ENCODE measurements at places on chromosomes 4 and X. TPM values are rescaled to one million over a fixed set of nuclear protein-coding genes. Genes with fewer than 3 reads are reported as not detected.

GAGE13 gene
- total RNA-seq, result not detected

USP17L26 gene
- not detected for total RNA-seq

SSX4 gene
- not detected for total RNA-seq

PCDH18 gene
- total RNA-seq, result not detected

CSAG2 gene
- not detected for total RNA-seq

SULT1E1 gene
- not detected for total RNA-seq

KCTD8 gene
- not detected for total RNA-seq

- no peak overlapping the region for H3K27ac ChIP-seq
- H3K4me3 ChIP-seq, result no peak overlapping the region
- DNase-seq, result no peak
- H3K27me3 ChIP-seq, result no peaks in the 10 kb centered on the region
Measured at GRCh38 chr4:94523033-94523580, 71.4 kb downstream of the PDLIM5 start.

- H3K4me1 ChIP-seq, result peaks cover 13% of the 10 kb centered on the region
- no peaks in the 10 kb centered on the region for H3K36me3 ChIP-seq
- H3K27me3 ChIP-seq, result no peaks in the 10 kb centered on the region
- H3K27ac ChIP-seq, result no peak overlapping the region
- no peak overlapping the region for H3K4me3 ChIP-seq
Measured at GRCh38 chr4:26229974-26230373, 90.8 kb upstream of the RBPJ start.

GRCh38 chrX:7220121-7220520, 72.2 kb upstream of the PUDP start:
- no peaks in the 10 kb centered on the region for H3K36me3 ChIP-seq
- H3K27ac ChIP-seq, result no peak overlapping the region
- no peaks in the 10 kb centered on the region for H3K27me3 ChIP-seq

- H3K36me3 ChIP-seq, result peaks cover 5% of the 10 kb centered on the region
- peaks cover 10% of the 10 kb centered on the region for H3K4me1 ChIP-seq
- no peaks in the 10 kb centered on the region for H3K27me3 ChIP-seq
- no peak for DNase-seq
- no peak overlapping the region for H3K4me3 ChIP-seq
- no peak overlapping the region for H3K27ac ChIP-seq
Measured at GRCh38 chr4:13476915-13477314, 7.2 kb downstream of the RAB28 start.

GRCh38 chr4:8368998-8369397, 71.5 kb downstream of the ACOX3 start:
- no peak for DNase-seq
- no peak overlapping the region for H3K4me3 ChIP-seq
- H3K27me3 ChIP-seq, result no peaks in the 10 kb centered on the region
- no peaks in the 10 kb centered on the region for H3K4me1 ChIP-seq

DNA sequence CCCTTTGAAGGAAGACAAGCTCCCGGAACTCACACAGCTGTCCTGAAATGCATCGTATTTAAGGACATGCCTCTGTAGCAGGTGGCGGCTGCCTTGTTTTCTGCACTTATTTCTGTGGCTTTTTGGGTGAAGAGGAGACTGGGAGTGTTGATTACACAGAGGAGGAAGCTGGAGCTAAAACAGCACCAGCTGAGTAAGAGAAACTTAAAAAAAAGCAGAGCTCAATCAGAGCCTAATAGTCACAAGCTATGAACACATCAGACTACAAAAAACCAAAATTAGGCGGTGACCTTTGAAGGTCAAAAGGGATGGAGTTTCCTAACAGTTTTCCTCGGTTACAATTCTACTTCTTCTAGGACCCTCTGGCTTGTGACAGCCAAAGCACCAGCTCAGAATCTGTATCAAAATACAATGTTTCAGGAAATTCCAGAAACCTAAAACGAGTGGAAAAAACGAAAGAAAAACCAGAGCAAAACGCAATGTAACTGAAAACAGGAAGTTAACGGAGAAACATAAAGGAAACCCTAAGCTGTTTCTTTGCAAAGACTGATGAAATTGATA, 13.5 kb downstream of the PRKX start:
- H3K27ac ChIP-seq, result peak overlapping the region; percentile 91
- H3K36me3 ChIP-seq, result peaks cover 42% of the 10 kb centered on the region
- H3K4me3 ChIP-seq, result peak overlapping the region; percentile 82
- H3K4me1 ChIP-seq, result peaks cover 50% of the 10 kb centered on the region

- H3K27me3 ChIP-seq, result no peaks in the 10 kb centered on the region
- no peak overlapping the region for H3K27ac ChIP-seq
- H3K36me3 ChIP-seq, result no peaks in the 10 kb centered on the region
- no peak for DNase-seq
- no peaks in the 10 kb centered on the region for H3K4me1 ChIP-seq
Measured at GRCh38 chrX:12153741-12154140, 15.5 kb downstream of the FRMPD4 start.

GRCh38 chr4:78002260-78002659, 54.9 kb upstream of the FRAS1 start:
- H3K36me3 ChIP-seq, result no peaks in the 10 kb centered on the region
- DNase-seq, result no peak
- peaks cover 7% of the 10 kb centered on the region for H3K27me3 ChIP-seq
- no peak overlapping the region for H3K4me3 ChIP-seq

- H3K27me3 ChIP-seq, result peaks cover 16% of the 10 kb centered on the region
- no peak for DNase-seq
- H3K27ac ChIP-seq, result no peak overlapping the region
Measured at GRCh38 chrX:100700809-100701208, 31.1 kb downstream of the SYTL4 start.

DNA sequence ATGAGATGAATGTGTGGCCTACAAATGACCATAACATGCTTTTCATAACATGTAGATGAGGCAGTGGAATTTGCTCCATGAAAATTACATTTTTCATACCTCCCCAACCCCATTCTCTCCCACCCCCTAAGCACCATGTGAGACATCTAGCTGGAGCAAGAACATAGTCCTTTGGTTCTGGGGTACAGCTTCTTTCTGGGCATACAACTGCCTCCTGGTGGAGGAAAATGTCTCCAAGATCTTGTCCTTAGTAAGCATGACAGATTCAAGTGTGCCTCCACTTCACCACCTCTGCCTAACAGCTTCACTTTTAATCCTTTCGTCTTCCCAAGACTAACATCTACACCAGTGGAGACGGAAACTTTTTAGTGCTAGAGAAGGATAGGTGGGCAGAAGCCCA, 8.0 kb downstream of the EXOC1L start:
- H3K27ac ChIP-seq, result no peak overlapping the region
- no peaks in the 10 kb centered on the region for H3K36me3 ChIP-seq
- H3K27me3 ChIP-seq, result peaks cover 21% of the 10 kb centered on the region
- H3K4me1 ChIP-seq, result no peaks in the 10 kb centered on the region

- peaks cover 18% of the 10 kb centered on the region for H3K4me1 ChIP-seq
- peak overlapping the region; percentile 84 for H3K4me3 ChIP-seq
- H3K27ac ChIP-seq, result no peak overlapping the region
Measured at GRCh38 chr4:151409470-151410313, 716 bp downstream of the FHIP1A start.

- no peak overlapping the region for H3K27ac ChIP-seq
- no peaks in the 10 kb centered on the region for H3K4me1 ChIP-seq
- H3K4me3 ChIP-seq, result no peak overlapping the region
- no peak for DNase-seq
Measured at GRCh38 chr4:119672938-119673337, 44.3 kb upstream of the PDE5A start.

GRCh38 chr4:4759232-4759631, 100.2 kb upstream of the MSX1 start:
- no peak for DNase-seq
- no peaks in the 10 kb centered on the region for H3K36me3 ChIP-seq

Data from activated CD4-positive, alpha-beta T cell treated with anti-CD3 and anti-CD28 coated beads, Interleukin-2, amount 10 ng/mL, durations not matched to agents 24 days and 14 days (primary cell).